ENCODE measurements at places on chromosomes 1 and 21.

- DNase-seq, result no peak
These were observed 70.4 kb downstream of the DIRAS3 start for GRCh38 chr1:67980028-67980427.

DNA sequence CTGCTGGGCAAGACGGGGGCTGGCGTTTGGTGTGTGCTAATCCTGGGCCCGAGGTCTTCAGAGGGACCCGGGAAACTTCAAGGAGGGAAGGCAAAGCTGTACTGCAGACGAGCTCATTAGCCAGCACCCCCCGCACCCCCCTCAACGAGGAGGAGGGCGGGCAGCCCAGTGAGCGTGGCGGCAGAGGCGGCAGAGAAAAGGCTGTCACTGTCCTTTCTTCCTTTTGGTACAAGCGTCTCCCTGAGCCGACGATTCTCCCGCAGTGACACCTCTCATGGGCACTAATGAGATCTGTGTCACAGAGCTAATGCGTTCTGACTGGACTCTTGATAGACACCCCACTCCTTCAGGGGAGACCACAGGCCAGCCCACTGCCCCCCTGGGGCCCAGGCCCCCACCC is 29.5 kb downstream of the DMAP1 start:
- DNase-seq, result no peak

GRCh38 chr1:162590686-162591085 is 29.2 kb downstream of the UAP1 start:
- DNase-seq, result no peak

DNA sequence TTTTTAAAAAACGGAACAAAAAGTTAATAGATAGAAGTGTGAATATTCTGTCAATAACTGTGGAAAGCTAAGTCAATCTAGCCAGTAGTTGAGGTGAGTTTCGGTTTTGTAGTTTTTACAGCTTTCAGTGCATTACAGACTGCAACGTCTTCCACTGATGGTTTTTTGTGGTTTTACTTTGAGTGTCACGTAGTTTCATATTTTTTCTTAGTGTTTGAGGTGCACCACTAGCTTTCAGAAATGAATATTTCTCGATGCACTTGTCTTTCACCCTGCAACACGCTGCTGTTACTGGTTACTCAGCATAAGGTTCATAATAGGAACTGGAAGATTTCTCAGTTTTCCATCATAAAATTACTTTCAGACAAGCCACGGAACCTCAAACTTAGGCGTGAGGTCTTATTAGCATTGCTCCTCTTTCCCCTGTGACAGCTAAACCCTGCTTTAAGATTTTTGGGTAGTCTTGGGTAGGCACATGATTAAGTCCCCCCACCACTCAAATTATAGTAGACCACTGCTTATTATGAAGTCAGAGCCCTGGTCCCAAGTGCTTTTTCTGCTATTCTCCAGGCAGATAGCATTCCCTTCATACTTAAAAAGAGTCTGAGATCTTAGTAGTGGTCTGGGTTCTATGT is 1412.7 kb downstream of the KCNT2 start:
- no peak for DNase-seq

- DNase-seq, result no peak
These were observed 5.2 kb downstream of the AGO1 start for GRCh38 chr1:35888255-35888654.

GRCh38 chr1:170204121-170204520 is 58.4 kb downstream of the NTMT2 start:
- DNase-seq, result no peak

DNA sequence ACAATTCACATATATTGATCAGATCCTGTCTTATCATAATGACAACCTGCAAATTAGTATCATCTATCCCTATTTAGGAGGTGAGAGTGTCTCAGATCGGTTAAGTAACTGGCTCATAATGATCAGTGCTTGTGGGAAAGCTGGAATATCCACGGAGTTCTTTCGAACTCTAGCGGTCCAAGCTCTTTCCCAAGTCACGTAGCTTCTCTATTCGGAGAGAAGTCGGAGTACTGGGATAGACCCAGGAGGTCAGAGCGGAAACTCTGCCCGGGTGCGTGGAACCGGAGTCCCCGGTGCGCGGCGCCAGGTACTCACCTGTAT is 339 bp downstream of the PTGS2 start:
- no peak for DNase-seq

DNA sequence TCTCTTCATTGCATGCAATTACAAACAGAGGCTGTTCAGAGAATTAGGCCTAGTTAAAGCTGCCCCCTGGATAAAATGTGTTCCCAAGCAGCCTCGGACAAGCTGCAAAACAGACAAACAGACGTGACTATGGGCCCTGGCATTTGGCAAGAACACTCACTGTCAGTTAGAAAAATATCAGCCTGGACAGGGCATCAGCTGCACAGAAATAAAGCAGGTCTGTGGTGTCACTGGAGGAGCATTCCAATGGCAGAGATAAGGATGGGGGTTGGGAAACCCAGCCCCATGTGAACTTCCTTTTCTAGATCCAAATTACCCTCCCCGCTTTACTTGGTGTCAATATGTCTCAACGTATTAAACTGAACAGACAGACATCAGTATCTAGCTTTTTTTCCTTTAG is 177.1 kb downstream of the GPATCH2 start:
- DNase-seq, result no peak

- DNase-seq, result no peak
These were observed 10.4 kb upstream of the ACOT11 start for GRCh38 chr1:54537611-54538010.

DNA sequence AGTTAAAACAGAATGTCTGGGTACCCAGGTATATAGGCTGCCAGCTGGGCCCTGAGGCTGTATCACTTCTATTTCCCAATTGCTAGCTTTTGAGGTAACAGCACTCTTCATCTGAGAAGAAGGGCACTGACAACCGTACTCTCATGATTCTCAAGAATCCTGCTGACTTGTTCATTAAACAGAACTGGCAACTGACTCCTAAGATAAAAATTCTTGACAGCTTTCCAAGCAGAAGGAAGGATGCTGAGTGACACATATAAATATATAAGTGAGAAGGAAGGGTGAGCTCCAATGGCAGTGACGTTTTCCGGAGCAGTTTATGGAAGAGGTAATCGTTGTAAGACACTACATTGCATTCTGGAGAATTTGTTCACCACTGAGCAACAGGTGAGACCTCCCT is 48.1 kb upstream of the NRIP1 start:
- no peak for DNase-seq

- no peak for DNase-seq
These were observed 118.2 kb upstream of the GRIK3 start for GRCh38 chr1:37152491-37152890.

- no peak for DNase-seq
These were observed at the start of gene SMYD2 for GRCh38 chr1:214281021-214281719. SMYD2 (plus strand) TSS chr1:214281159; CDS start chr1:214281255, 96 bp downstream.

GRCh38 chr1:69088571-69088970 is 479.2 kb upstream of the LRRC7 start:
- no peak for DNase-seq

DNA sequence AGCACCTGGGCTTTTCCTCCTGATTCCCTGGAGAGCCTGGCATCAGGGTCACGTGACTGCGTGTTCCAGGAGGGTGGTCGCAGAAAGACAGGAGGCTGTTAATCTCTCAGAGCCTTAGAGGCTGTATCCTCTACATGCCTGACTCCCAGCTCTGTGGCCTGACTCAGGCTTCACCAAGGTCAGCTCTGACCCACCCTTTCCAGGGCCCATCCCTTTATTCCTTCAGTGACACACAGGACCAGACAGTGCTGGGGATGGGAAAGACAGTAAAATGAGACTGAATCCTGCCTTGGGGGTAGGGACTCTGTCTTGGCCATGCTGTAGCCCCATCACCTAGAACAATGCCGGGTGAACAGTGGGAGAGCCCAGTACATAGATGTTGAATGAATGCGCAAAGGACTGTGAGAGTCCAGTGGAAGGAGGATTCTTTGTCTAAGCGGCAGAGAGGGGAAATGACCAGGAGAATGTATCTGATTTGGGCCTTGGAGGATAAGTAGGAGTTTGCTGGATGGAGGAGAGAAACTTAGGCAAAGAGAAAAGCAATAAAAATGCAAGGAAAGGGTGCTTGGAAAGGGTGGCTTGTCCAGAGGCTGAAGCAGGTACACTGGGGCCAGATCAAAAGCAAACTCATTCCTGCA is 33.0 kb downstream of the EPHX1 start:
- DNase-seq, result no peak

- DNase-seq, result no peak
These were observed 3.9 kb upstream of the CLSTN1 start for GRCh38 chr1:9827558-9828185.

- DNase-seq, result no peak
These were observed 57.7 kb downstream of the RGS7 start for GRCh38 chr1:241299347-241299746.

DNA sequence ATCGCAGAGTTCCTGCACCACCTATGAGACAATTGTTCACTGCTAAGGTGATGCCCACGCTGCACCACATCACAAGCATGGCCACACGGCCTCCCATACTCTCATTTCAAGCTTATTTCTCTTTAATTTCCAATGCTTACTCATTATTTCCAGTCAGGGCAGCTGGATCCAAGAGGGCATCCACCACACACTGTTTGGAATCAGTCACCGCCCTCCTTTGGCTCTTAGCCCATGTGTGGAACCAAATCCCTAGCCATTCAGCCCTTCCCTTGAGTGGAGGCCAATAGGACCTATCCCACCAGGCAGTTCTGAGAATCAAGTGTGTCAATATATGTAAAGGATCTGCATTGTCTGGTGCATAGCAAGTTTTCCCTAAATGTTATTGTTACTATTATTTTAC is 26.3 kb upstream of the PALMD start:
- no peak for DNase-seq

Data from NCI-H2081 treated with DMSO at 0.1 percent for 48 hours (cell line).